ENCODE measurements at places on chromosomes 6 and 20. TPM values are rescaled to one million over a fixed set of nuclear protein-coding genes. Genes with fewer than 3 reads are reported as not detected.

The DUSP15 gene
- 2.4 TPM for total RNA-seq

DNA sequence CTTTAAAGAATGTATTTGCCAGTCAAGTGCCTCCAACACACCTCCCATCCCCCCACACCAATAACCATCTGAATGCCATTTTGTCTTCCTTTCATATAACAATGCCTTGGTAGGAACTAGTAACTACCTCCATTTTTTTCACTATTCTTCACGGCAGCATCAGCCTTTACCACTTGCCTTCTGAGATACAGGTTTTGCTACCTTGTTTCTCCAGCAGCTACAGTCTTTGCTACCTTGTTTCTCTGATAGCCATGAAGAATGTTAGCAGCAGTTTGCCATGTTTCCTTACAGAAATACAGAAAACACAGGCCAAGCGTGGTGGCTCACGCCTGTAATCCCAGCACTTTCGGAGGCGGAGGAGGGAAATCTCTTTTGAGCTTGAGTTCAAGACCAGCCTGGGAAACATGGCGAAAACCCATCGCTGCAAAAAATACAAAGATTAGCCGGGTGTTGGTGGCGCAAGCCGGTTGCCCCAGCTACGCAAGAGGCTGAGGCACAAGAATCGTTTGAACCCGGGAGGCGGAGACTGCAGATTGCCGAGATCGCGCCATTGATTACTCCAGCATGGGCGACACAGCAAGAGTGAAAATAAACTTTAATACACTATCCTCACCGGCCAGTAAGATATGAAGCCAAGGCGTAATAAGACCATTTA is 100.9 kb downstream of the HFE start:
- DNase-seq = no peak

The NDRG3 gene
- total RNA-seq = 37.6 TPM

The HEBP2 gene
- 58.6 TPM for total RNA-seq

- no peak for DNase-seq
Measured at GRCh38 chr20:34859826-34860545, 12.7 kb downstream of the GGT7 start.

DNA sequence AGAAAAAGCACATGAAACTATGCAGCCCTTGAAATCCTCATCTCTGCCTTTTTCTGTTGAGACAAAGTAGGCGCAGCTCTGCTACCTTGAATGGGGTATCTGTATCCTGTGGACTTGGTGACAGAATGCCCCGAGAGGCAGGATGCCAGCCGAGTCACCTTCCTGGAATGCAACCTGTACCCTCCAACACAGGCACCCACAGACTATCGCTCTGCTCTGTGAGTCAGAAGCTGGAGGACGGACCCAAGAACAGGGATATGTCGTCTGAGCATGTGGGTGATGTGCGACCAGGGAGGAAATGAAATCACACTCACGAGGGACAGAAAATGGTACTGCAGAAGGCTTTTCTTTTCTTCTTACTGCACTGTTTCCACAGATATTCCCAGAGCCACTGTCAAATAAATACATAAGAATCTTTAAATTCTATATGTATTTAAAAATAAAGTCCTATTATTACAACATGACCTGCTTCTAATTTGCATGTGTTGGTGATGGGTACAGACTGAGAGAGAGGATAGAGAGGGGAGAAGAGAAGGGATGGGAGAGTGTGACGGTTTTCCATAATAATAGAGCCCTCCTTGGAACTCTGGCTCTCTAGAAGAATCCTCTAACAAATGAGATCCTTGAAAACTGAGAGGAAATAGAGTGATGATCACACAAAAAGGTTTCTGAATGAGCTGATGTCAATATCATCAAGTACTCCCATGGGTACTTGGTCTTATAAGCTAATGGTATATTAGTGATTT is 308.1 kb downstream of the FOXC1 start:
- peak; percentile 70 for DNase-seq

The NEDD9 gene
- 49.8 TPM for total RNA-seq

DNA sequence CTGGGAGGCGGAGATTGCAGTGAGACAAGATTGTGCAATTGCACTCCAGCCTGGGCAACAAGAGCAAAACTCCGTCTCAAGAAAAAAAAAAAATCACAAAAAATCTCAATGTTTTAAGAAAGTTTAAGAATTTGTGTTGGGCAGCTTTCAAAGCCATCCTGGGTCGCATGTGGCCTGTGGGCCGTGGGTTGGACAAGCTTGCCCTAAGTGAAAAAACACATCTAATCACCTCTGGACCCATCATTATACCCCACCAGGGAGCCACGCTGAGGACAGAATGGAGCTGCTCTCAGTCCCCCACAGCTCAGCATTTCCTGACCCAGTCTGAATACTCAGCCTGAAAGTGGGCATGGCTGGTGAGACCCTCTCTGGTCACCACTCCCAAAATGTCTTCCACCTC is 129.3 kb downstream of the PRND start:
- DNase-seq = no peak

DNA sequence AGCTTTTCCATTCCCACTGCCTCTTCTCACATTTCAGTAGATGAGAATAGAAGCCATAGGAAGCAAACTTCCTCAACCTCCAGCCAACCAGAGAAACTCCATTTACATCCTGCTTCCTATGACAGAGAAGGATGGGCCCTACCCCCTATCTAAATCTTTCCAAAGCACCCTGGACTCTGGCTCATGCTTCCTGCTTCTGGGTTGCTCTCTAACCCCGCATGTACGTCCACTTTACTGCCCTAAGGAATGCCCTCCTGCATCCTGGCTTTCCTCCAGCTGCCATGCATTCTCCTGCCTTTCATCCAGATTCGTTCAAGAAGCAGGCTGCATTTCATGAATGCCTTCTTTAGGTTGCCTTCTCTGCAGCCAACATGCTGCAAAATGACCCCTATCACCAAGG is 91.9 kb downstream of the FAM217A start:
- DNase-seq = no peak

DNA sequence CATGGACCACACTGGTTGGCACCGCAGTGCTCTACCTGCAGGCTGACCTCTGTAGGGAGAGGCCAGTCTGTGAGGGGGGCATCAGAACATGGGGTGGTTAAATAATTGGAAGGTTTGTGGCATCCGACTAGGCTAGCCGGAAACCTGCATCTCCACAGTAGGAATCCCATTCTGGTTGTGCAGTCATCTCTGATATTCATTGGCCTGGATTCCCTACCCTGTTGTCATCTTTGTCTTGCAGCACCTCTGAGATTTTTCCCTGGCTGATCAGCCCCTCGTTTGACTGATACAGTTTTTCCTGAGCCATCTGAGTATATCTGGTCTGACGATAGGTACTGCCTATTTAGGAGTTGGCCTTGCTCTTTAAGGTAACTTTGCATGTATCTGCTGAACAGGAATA is 259.4 kb downstream of the TMEM242 start:
- no peak for DNase-seq

- DNase-seq = no peak
Measured at GRCh38 chr6:74953708-74954107, 252.1 kb downstream of the COL12A1 start.

DNA sequence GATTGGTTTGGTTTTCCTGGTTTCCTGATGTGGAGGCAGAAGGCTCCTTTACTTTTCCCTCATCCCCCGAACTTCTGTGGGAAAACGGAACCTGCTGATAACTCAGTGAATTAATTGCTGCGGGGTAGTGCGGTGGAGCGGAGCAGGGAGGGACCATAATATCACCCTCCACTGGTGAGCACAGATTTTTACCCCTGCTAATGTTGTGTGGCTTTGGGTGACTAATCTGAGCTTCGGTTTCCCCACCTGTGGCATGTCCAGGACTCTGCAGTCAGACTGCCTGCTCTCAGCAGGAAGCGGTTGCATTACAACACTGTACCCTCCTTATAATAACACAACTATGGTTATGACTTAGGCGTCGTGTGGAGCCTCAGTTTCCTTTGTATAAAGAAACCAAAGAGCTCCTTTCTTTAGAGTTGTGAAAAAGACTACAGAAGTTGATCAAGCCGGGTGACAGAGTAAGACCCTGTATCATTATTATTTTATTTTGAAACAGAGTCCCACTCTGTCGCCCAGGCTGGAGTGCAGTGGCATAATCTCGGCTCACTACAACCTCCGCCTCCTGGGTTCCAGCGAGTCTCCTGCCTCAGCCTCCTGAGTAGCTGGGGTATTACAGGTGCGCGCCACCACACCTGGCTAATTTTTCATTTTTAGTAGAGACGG is 2.2 kb upstream of the ID1 start:
- no peak for DNase-seq

DNA sequence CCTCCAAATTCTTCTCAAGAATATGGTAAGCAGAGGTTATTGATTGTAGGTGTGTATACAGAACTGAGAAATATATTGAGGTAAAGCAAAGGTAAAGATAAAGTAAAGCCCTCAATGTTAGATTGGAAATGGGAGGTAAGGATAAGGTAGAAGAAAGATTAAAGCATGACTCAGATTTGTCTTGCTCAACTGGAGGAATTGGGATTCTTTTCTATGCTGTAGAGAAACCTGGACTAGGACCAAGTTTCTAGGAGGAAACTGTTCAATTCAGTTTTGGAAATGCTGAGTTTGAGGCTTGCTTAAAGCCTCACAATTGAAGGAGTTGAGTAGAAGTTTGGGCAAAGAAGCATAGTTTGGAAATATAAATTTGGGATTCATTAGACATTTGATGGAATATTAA is 634.0 kb upstream of the PTCHD4 start:
- DNase-seq = no peak

GRCh38 chr6:125564941-125565340 is 184.5 kb upstream of the HEY2 start:
- DNase-seq = no peak

- no peak for DNase-seq
Measured at GRCh38 chr6:144234935-144235334, 50.2 kb upstream of the UTRN start.

The ERVFRD-1 gene
- not detected for total RNA-seq

GRCh38 chr6:21522797-21523456 is 70.6 kb upstream of the SOX4 start:
- no peak for DNase-seq

GRCh38 chr6:87716928-87717614 is 15.0 kb upstream of the AKIRIN2 start:
- no peak for DNase-seq

DNA sequence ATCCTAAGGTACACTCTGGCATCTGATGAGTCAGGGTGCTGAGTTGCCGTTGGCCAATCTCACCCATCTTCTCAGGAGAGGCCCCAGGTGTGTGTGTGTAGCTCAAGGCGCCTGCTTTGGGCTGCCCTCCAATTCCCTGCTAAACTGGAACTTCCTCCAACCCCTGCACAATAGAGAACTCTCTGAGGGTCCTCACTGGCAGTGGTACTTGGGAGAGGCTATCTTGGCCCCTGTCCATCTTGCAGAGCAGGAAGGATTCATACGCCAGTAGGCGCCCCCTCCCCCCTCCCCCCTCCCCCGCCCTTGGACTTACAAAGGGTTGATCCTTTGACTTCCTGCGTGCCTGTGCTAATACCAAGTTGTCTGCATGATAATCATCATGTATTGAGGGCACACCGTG is 173.6 kb downstream of the SASH1 start:
- no peak for DNase-seq

DNA sequence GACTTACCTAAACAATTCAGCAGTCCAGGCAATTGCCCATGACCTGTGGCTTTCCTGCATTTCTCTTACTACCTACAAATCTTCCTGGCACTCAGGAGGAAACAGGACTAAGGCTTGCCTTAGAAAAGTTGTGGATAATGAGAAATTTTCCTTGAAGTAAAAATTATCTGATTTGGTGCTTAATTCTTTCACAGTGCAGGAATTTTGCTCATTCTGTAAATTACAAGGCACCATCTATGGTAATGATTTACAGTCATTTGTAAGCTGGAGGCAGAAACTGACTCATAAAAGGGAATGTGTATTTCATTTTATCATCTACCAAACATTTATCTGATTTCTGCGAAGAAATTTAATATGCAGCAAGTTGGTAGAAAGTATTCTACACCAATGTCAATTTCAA is 211.5 kb upstream of the FKBP1C start:
- no peak for DNase-seq

The RNF5 gene
- 44.5 TPM for total RNA-seq

DNA sequence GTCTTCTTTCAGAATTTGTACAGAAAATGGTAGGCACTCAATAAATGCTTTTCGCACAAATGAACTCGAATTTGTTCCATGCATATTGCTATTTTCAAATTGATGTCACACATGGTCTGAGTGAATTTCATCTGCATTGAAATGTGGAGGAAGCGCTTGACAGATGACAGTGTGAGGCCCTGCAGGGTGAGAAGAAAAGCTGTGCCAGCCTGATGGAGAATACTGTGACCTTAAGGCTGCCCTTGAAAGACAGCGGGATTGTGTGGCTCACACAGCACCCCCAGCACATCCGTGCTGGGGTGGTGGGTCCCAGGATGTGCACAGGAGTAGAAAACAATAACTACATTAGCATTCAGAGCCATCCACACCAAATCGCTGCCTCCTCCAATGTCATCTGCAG is 14.8 kb upstream of the MCHR2 start:
- DNase-seq = no peak

GRCh38 chr6:139600919-139601475 is 226.5 kb upstream of the CITED2 start:
- DNase-seq = no peak

DNA sequence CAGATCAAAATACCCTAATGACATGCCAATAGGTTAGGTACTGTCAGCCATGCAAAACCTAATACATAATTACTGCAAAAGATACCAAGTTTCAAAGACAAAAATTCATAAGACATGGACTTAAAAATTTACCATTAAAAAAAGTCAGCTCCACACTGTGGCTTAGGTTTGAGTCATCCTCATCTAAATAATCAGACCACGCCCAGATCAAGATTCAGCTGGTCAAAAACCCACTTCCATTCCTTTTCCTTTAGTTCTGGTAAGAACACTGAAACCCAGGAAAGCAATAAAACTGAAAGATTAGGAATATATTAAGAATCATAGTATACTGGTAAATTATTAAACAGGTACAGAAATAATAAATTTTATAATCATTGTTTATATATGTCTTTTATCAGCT is 81.0 kb upstream of the ASF1A start:
- no peak for DNase-seq

GRCh38 chr6:85569323-85569722 is 24.3 kb downstream of the SNX14 start:
- no peak for DNase-seq

DNA sequence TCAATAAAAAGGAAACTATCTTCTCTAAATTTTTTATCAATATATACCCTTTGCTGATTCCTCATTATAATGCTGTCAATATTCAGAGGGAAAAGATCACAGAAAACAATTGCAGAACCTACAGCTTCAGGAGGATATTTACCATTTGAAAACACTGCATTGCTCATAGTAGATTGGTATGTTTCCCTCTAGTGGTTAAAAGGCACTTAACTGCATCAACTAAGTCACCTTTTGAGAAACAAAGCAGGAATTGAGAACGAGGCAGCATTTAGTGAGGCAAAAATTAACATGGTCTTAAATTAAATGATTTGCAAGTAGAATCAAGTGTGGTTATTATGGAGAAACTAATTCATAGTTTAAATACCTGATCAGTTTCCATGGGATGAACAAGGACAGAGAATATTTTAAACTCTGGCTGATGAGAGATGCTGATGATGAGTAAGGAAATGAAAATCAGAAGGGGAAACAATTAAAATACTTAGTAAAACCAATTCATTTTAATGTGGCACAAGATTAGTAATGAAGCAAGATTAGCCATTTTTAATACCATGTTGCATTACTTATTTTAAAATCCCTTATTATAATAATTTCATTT is 642.1 kb downstream of the EPHA7 start:
- DNase-seq = no peak

The BMP2 gene
- 3.5 TPM for total RNA-seq

GRCh38 chr20:46551522-46552381 is 1.3 kb upstream of the OCSTAMP start:
- no peak for DNase-seq

The IPCEF1 gene
- 4.7 TPM for total RNA-seq
